ENCODE measurements at places on chromosomes 11 and 22. TPM values are rescaled to one million over a fixed set of nuclear protein-coding genes. Genes with fewer than 3 reads are reported as not detected.

The MFRP gene
- total RNA-seq: not detected

The PDGFD gene
- 360 TPM for total RNA-seq

The GSTT2 gene
- not detected for total RNA-seq

The OR8U1 gene
- total RNA-seq: not detected

The C11orf16 gene
- total RNA-seq: not detected

The SPON1 gene
- not detected for total RNA-seq

The PDGFB gene
- 2.9 TPM for total RNA-seq
